Activated T-cell treated with anti-CD3 and anti-CD28 coated beads for 48 hours (primary cell): ENCODE measurements at places on chromosomes 12 and 14.

DNA sequence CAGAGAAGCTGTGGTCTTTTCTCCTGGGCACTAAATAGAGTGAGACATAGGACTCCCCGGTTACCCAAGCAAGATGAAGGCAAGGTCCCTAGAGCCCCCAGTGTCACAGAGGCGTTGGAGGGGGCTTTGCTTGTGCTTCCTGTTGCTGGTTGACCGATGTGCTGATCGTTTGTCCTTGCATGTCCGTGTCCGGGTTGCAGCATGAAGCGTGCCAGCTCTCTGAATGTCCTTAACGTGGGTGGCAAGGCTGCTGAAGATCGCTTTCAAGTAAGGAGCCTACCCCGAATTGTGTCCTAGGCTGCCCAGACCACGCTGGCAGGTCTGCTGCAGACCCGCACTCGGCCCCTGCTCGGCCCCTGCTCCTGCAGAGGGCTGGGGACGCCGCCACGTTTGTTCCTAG, 23.1 kb downstream of the XRCC3 start:
- no peak for DNase-seq

- DNase-seq, result no peak
Measured at GRCh38 chr12:110718222-110718908, 24.3 kb downstream of the PPP1CC start.

DNA sequence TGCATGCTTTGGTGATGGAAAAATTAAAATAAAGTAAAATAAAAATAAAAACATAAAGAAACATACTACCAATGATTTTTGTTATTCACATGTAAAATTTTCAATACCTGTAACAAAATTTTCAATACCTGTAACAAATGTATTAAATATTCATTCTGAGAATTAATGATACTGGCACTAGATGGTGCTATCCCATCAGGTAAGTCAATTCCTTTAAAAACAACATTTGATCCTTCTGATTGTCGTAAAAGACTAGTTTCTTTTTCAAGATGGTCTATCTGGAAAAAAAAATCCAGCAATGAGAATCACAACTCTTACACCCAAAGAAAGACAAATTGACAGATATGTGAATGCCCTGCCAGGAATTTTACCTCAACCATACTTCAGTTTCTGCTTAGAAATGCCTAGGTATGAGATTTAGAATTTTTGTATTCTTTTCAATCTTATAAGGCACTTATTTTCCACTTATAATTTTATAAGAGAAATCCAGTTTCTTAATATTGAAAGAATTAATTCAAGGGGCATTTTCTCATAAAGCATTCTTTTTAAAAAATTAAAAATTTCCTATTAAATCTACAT, 30.7 kb downstream of the CEP290 start:
- no peak for DNase-seq

DNA sequence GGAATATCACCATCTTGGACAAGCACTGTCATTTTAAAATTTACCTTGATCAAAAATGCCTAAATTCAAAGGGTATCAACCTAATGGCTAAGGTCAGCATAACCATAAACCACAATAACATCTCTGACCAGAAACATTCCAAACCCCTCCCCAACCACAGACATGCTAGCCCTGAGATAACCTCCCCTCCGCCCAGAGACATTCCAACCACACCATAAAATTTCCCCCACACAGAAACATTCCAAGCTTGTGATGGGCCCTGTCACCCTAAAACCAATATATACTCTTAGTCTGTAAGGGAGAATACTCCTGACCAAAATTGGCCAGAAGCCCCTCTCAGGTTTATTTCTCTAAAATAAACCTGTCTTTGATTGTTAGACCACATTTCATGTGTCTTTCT, 17.7 kb downstream of the EPYC start:
- no peak for DNase-seq

DNA sequence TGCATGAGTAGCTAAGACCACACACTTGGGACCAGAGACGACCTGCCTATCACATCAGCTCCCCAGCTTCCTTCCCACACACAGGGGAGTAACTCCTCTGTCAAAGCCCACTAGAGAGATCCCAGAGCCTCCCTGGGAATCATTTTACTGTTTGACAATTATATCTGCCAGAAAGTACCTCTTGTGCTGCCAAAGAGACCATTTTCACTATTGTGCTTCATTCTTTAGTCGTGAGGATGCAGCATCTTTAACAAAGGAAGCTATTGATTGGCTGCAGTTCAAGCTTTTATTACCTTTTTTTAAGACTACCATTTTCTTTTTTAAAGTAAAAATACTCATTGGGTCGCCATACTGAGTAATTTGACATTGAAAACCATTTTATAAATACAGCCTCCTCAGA, 194.5 kb upstream of the RGS6 start:
- no peak for DNase-seq

- no peak for DNase-seq
Measured at GRCh38 chr12:59408431-59408830, 187.4 kb upstream of the SLC16A7 start.

- no peak for DNase-seq
Measured at GRCh38 chr12:67710582-67710981, 62.0 kb downstream of the DYRK2 start.

DNA sequence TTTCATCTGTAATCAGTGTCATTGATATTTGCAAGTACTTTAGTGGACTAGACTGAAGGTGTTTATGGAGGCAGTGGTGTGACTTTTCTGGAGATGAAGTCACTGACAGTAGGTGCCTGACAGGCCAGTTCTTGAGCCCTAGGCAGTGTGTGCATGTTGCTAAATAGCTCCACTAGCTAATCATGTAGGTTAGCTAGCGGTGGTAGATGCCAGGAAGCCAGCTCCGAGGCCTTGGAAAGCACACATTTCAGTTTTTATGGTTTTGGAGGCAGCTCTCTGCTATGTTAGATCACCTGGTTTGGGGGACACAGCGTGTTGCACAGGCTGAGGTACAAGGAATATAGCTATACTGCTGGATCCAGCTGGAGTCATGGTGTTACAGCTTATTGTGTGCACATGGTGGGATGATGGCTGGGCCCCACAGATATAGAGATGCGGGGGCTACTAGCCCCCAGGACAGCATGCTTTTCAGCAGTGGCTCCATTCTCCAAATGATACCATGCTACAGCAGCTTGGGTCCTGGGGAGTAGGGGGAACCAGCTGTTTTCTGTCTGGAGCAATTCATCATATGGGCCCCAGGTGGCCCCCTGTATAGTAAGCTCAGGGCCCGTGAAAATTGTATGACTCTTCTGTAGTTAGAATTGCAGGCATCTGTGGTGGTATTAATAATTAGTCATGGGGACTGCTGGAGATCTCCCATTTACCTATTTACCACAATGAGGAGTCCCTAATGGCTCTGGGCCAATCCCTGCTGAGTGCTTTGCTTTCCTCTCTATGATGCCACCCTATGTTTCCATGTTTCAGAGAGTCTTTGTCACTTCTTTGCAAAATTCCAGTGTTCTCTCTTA, 367.2 kb upstream of the LMO3 start:
- no peak for DNase-seq

- no peak for DNase-seq
Measured at GRCh38 chr14:100717386-100717785, 9.3 kb upstream of the DLK1 start.

DNA sequence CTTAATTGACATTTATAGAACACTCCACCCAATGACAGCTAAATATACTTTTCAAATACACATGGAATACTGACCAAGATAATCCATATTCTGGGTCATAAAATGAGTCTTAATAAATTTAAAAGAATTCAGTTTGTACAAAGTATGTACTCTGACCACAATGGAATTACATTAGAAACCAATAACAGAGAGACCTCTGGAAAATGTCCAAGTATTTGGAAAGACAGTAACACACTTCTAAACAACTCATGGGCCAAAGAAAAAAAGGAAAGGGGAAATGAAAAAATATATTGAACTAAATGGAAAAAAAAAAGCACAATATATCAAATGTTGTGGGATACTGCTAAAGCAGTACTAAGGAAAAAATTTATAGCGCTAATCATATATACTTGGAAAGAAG, 52.0 kb downstream of the CRACR2A start:
- DNase-seq, result no peak

- no peak for DNase-seq
Measured at GRCh38 chr12:121323908-121324307, 27.4 kb upstream of the CAMKK2 start.

DNA sequence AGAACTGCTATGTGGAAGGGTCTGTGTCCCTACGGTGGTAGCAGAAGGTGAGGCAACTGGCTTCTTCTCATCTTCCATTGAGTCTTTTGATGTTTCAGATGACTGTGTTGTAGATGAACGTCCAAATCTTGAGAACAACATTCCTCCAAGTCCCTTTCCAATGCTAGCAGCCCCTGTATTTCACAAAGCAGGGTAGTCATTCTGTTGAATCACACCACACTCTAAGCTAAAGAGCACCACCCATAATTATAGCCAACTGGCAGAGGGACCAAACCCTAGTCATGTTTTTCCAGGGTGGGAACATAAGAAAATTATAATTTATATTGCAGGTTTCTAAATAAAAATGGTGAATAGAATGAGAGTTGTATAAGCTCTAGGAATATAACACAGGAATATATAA, 98.7 kb downstream of the DDHD1 start:
- DNase-seq, result no peak

- no peak for DNase-seq
Measured at GRCh38 chr14:47120645-47121044, 469.1 kb upstream of the RPL10L start.

- no peak for DNase-seq
Measured at GRCh38 chr12:117593815-117594400, 232.5 kb upstream of the NOS1 start.

DNA sequence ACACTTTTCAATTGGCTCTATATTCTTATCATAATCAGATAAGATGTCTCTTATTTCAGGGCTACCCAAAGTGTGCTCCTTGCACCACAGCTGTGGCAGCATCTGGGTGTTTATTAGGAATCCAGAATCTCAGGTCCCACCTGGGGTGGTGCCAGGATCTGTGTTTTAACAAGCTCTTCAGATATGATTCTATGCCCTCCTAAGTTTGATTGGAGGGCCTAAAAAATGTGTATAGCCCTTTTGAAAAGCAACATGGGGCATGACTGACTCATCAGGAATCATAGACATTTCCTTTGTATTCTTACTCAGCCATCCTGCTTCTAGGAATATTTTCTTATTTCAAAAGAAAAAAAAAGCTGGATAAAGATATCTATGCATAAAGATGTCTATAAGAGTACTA, 103.1 kb downstream of the HELB start:
- DNase-seq, result no peak

GRCh38 chr14:88838015-88838414, 13.6 kb downstream of the TTC8 start:
- no peak for DNase-seq

DNA sequence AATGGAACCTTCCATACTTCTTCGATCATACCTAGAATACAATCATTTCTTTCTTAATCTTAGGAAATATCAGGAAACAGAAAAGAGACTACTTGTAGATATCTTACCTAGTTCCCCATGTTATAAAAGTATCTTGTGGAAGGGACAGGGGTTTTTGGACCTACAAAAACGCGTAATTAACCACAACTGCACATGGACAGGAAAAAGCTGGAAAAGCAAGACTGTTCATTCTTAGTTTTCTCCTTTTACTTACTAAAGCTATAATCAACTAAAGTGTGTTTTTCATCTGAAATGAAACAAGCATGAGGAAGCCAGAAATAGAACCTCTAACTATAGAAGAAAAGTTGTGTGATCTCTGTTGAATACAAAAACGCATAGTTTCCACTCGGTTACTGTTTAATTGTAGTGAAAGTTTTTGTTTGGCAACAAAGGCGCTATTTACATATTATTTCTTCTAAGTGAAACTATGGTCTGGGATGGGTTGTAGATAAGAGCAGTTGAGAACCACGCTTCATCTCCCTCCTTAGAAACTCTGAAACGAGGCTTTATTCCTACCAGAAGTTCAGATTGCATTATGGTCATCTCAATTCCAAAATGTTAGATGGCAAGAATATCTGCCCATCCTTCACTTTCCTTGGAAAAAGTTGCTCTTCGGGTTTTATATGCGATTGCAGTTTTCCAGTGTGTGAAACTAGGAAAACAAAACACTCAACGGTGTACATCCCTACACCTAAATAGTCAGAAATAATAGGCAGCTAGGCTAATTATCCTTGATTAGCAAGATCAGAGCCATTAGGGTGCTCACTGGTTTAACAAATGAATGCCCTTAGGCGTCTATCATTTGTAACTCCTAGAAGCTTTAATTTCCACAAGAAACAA, 1.1 kb downstream of the BCAT1 start:
- DNase-seq, result no peak

- DNase-seq, result no peak
Measured at GRCh38 chr12:101051901-101052550, 158.0 kb downstream of the SLC5A8 start.

DNA sequence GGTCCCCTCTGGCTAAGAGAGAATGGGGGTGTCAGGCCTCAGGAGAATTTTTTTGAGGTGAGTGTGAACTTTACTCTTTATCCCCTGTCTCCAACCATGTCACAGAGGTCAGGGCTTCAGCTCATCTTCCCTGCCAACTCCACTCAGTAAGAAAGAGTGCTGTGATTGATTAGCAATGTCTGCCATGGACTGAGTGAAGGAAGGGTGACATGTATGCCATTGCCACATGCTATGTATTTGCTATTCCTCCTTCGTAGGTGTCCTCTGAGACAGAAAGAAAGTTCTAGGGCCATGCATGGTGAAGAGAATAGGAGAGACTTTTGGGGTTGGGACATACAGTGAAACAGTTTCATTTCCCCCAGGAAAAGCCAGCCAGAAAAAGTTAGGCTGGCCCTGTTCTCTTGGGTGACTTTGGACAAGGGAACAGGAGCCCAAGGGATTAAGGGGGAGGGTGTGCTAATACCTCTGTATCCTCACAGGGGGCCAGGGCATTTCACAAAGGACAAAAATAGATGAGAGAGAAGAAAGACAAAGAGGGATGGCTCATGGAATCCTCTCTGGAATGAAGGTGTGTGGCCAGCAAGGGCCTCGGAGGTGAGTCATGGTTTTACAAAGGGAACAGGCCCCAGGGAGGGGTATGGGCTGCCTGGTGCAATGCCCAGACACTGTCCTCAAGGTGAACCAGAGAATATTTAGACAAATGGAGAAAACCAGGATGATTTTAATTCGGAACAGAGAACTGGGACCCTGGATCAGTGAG, 13.9 kb upstream of the MYL2 start:
- DNase-seq, result no peak

GRCh38 chr12:26822026-26822425, 11.0 kb downstream of the ITPR2 start:
- no peak for DNase-seq

- no peak for DNase-seq
Measured at GRCh38 chr14:34247605-34248004, 214.4 kb downstream of the SPTSSA start.

DNA sequence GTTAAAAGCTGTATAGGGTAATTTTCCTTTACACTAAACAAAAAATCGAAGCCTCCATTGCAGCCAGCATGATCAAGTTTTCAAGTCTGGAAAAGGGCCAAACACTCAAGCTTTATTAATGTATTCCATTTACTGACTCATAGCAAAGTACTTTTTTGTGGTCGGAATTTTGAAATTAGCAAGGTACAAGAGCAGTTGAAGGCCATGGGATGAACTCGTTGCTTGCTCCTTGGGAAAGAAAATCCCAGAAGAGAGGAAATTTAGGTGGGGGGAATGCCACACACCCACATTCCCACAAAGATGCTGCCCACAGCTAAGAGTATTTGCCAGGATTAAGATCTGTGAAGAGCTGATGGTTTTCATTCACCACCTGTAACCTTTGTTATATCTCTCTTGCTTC, 333.7 kb downstream of the EGLN3 start:
- DNase-seq, result no peak
